Fibroblast of the aortic adventitia (primary cell): ENCODE measurements at places on chromosomes 7 and 10. TPM values are rescaled to one million over a fixed set of nuclear protein-coding genes. Genes with fewer than 3 reads are reported as not detected.

GRCh38 chr10:114905450-114905849 is 32.5 kb upstream of the TRUB1 start:
- DNase-seq: peak; percentile 37

GRCh38 chr10:18572959-18573561 is 78.3 kb downstream of the NSUN6 start:
- DNase-seq: no peak

The LRRN3 gene
- 2.7 and 5.0 TPM in 2 replicates for total RNA-seq

The VWDE gene
- 0.08 and 0.09 TPM in 2 replicates for total RNA-seq

The ACTL6B gene
- not detected in 2 replicates for total RNA-seq

The ANKRD7 gene
- 1.4 and 3.9 TPM in 2 replicates for total RNA-seq

The LIPN gene
- total RNA-seq: not detected in 2 replicates
